ENCODE measurements at places on chromosomes 1 and 21.
A peak's percentile ranks its signal among the peaks of the same experiment; 100 is the strongest.

DNA sequence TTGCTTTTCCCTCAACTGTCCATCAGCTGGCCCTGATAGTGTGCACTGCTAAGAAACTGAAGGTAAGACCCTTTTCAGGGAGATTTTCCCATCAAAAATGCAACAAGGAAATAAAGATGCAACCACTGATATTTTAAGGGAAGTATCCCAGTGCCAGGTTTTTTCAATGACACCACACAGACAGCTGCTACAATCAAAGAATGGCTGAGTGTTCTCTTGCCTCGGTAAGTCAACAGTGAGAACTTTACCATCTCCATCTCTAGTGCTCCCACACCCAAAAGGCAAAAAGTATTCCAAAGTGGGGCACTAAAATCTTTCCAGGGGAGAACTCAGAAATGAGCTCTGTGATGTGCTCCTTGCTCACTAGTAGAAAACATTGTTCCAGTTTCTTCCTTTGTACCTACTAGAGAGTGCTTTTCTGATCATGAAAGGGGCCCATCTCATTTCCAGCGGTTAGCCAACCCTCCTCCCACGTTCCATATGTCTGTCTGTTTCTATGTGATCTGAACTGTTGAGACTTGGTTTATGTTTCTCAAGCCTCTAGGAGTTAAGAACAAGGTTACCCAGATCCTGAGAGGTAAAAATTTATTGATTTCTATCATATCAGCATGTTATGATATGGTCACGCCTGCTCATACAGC is 67.6 kb upstream of the NEK2 start:
- DNase-seq: no peak

- DNase-seq: no peak
Measured at GRCh38 chr1:59526240-59526639, 229.3 kb downstream of the FGGY start.

DNA sequence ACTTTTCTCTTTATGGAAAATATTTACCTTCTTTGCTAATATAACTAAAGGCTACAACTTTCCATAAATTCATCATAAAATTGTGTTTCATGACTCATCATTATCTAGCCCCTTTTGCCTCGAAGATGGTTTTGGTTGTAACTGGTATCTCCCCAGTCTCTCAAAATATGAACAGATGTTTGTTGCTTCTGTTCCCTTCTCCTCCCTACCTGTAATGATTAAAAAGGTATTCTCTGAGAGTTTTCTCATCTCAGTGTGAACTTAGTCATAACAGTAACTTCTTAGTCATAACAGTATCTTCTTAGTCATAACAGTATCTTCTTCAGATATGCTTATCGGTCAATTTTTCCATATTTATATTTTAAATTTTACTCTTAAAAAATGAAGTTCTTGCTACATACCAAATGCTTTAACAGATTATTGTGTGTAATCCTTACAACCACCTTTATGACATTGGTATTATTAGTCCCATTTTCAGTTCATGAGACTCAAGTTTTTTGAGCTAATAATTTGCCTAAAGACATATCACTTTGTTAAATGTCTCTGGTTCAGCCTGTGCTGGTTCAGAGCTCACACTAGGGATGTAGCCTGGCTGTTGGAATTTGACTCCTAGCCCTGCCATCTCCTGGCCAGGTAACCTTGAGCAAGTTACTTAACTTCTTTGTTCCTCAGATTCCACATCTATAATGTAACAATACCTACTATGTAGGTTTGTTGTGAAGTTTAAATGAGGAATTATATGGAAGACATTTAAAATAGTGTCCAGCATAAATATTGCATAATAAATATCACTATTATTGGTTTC is 32.6 kb downstream of the ATP1B1 start:
- DNase-seq: no peak

- DNase-seq: no peak
Measured at GRCh38 chr1:231144416-231145193, 17.3 kb upstream of the TRIM67 start.

DNA sequence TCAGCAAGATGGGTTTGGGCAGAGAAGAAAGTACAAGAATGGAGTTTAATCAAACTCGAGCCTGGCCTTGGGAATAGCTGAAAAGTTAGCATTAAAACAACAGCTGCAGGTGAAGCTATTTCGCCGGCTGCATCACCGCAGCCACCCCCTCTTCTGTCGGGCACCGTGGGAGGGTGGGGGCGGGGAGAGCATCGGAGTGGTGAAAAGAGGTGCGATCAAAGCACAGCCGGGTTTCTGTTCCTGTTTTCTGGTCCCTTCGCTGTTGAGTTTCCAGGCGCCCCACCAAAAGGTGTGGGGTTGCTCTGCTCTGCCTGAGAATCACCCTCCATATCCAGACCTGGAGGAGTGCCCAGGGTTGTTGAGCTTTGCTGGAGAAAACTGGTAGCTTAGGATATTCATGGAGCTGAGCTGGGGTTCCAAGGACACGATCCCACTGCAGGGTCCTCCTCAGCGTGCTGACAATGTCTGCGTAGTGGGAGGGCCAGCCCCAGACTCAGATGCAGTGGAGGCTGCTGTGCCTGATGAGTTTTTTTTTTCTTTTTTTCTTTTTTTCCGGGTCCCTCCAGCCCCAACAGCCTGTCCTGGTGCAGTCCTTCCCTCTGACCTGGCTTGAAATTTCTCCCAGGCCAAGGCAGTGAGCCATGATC is 127.5 kb upstream of the C1orf174 start:
- no peak for DNase-seq

DNA sequence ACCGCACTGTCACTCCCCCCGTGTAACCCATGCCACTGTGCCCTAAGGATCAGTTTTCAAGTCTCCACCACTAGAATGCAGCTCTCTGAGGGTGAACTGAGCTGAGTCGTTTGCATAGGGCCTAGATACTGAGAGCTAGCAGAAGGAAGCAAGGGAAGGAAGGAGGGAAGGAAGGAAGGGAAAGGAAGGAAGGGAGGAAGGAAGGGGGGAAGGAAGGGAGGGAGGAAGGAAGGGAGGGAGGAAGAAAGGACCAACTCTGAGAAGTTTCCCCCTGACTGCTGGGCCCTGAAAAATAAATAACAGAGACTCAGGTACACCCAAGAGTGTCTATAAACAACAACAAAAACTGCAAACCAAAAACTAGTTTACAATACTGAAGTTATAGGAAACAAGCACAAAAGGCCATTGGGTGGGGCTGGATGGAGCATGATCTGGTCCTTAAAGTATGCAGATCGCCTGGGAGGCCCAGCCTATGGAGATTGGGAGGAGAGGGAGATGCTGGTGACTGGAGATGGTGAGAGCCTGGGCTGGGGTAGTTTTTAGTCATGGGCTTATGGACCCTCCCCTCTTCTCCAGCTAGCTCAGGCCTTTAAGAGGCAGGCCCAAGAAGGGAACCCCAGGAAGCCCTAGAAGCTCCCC is 1.7 kb upstream of the MRPS15 start:
- no peak for DNase-seq

GRCh38 chr21:38219049-38219628 is 37.7 kb upstream of the KCNJ15 start:
- peak; percentile 54 for DNase-seq

DNA sequence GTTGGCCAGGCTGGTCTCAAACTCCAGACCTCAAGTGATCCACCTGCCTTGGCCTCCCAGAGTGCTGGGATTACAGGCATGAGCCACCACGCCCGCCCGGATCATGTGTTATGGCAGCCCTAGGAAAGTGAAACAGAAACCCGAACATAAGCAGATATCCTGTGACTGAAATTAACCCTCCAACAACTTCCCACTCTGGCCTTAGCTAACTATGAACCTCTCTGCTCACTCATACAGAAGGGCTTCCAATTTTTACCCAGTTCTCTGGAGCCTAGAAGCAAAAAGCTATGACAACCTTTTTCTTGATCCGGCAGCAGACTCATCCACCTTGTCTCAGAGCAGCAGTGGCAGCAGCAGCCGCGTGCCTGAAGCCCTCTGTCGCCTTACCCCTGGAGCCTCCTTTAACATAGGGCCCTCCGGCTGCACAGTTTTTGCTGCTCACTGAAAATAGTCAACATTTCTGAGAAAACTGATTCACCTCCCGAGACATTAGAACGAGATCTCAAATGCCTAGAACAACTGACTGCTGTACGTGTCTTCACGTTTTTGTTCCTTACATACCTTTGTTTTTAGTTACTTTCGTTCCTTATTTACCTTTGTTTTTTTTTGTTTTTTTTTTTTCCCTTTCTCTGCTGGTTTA is 9.3 kb downstream of the CBR1 start:
- DNase-seq: peak; percentile 26

DNA sequence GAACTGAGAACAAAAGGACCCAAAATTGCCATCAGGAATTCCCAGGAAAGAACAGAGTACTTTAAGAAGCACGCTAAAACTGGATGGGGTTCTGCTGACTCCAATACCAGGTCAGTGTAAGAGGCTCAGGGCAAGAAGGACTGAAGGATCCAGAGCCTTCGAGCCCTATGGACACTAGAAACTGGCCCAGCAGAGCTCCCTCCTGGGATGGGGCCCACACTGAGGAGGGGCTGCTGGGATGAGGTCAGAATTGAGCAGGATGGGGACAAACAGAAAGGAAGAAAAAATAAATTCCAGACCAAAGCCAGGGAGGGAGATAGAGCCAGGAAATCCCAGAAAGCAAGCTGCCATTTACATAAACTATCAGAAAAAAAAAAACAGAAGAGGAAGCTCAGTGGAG is 222.4 kb upstream of the COA6 start:
- DNase-seq: no peak

DNA sequence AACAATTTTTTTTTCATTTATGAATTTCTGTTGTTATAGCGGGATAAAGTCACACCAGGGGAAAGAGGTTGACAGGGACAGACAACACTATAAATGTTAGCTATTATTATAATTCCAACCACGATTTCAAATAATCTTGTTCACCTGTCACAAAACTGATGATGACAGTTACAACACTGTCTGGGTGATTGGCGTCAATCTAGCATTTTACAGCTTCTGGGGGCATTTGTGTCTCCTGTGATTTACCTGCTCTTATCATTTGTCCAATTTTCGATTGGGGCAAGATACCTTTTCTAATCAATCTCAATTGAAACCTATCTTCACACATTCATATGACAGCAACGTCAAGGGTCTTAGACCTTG is 44.6 kb upstream of the LYST start:
- DNase-seq: no peak

- no peak for DNase-seq
Measured at GRCh38 chr1:158154501-158154900, 26.2 kb upstream of the CD1D start.
